NCI-H524 treated with DMSO at 0.1 percent for 48 hours (cell line): ENCODE measurements at places on chromosomes 2 and 18.

DNA sequence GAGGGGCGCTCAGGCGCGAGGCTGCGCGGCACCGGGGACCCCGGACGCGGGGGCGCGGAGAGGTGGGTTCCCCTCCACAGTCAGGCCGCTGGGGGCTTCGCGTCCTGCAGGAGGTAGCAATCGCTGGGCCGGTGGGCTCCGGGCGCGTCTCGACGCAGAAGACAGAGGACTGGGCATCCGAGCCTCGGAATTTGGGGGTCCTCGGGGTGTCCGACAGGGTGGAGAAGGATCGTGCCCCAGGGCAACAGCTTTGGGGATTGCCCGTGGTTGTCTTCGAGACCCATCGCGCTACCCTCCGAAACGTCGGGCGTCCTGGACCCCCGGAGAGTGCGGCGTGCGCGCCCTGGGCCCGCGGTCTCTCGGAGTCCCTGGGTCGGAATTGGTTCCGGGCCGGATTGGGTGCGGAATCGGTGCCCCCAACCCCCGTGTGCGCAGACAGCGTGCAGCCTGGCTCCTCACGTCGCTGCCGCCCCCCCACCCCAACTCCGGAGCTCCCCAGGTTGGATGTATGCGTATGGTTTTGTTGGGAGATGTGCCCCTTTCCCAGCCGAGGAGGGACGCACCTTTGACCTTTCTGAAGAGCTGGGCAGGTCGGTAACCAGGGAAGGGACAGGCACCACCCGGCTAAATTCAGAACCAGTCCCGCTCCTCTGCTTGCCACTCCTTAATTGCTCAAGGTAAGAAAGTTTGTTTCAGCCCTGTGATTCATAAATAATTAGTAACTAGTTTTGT lies 750 bp downstream of the NPAS2 start:
- no peak for DNase-seq

DNA sequence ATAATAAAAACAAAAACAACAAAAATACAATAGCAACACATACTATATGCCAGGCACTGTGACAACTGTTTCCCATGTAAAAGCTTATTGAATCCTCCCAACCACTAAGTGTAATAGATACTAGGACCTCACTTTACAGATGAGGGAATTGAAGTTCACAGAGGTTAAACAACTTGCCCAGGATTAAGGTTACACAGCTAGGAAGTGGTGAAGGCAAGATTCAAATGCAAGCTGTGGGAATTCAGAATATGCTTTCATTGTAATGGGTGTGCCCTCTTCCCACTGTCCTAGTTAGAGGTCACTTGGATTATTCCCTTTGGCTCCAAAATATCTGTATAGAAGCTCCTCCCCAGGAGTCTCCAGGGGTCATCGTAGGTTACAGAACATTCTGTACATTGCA lies 231.1 kb downstream of the MREG start:
- DNase-seq = no peak

DNA sequence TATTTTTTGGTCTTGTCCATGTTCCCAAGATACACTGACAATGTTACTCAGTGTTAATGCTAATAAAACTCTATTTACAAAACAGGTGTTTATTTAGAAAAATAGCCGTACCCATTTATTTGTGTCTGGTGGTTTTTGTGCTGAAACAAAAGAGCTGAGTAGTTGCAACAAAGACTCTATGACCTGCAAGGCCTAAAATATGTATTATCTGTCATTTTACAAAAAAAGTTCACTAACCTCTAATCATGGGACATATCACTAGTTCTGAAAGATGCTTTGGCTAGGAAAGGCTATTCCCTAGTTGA lies 59.2 kb upstream of the SLC25A52 start:
- no peak for DNase-seq

DNA sequence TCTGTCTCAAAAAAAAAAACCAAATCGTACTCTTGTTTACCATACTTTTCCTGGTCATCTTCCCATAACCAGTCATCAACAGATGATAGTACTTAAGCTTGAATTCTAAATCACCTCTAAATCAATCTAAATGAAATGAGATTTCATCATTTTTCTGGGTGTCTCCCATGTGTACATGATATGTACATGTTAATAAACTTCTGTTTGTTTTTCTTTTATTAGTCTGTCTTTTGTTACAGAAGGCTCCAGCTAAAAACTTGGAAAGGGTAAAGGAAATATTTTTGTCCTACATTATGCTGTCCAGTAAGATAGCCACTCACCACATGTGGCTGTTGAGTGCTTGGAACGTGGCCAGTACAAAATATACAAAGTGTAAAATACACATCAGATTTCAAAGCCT lies 78.7 kb upstream of the MSH6 start:
- no peak for DNase-seq

DNA sequence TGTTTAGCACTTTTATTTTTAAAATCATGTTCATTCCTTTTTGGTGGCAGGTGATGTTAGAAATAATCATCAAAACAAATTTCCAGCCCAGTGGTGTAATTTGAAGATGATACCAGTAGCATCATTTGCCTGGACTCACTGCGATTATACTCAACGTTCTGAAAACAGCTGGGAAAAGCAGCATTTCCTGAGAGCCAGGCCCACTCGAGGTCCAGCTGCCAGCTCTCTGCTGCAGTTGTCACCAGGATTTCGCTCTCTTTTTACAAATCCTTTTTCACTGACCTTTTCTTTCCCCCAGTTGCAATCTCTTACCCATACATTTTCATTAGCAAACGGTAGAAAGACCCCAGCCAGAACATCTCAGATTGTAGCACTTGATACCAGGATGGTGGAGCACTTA lies 110.6 kb upstream of the LYPD1 start:
- peak; percentile 18 for DNase-seq

DNA sequence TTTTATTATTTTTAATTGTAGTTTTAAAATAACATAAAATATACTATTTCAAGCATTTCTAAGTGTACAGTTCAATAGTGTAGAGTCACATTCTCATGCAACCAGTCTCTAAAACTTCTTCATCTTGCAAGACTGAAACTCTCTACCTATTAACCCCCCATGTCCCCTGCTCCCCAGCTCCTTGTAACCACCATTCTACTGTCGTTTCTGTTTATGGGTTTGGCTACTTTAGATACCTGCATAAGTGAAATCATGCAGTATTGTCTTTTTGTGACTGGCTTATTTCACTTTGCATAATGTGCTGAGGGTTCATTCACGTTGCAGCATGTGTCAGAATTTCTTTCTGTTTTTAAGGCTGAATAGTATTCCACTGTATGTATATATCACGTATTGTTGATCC lies 139.4 kb downstream of the SMAD7 start:
- no peak for DNase-seq

DNA sequence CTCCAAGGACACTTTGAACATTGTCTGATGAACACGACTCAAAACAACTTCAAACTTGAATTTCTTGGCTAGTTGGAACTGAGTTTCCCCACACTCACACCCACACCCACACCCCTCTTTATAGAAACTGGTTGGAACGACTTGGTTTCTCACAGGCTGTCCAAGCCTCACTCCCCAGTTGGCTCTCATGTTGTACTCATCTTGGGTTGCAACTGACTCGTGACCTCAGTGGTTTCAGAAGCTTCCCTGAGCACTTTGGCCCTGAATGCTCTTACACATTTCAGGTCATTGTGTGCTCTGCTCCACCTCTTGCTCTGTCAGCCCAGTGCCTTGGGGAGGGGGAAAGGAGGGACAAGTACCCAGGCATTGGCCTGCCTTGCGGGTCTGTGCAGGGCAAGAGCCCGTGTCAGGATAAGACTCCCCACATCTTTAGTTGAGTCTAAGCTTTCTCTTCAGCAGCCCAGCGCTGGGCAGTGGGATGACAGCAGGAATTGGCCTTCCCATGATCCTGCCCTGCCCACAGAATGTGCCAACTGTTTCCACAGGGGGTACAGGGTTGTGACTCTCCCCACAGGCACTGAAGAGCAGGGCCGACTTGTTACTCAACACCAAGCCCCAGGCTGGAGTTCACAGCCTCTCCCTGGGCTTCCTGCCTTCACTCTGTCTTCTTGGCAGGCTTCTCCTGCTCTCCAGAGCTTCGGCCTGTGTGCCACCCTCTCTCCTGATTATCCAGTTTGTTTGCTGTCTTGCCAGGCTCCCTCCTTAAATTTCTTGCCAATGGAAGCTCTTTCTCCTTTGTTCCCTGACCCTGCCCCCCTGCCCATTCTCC lies 104.6 kb downstream of the RTN4 start:
- no peak for DNase-seq

DNA sequence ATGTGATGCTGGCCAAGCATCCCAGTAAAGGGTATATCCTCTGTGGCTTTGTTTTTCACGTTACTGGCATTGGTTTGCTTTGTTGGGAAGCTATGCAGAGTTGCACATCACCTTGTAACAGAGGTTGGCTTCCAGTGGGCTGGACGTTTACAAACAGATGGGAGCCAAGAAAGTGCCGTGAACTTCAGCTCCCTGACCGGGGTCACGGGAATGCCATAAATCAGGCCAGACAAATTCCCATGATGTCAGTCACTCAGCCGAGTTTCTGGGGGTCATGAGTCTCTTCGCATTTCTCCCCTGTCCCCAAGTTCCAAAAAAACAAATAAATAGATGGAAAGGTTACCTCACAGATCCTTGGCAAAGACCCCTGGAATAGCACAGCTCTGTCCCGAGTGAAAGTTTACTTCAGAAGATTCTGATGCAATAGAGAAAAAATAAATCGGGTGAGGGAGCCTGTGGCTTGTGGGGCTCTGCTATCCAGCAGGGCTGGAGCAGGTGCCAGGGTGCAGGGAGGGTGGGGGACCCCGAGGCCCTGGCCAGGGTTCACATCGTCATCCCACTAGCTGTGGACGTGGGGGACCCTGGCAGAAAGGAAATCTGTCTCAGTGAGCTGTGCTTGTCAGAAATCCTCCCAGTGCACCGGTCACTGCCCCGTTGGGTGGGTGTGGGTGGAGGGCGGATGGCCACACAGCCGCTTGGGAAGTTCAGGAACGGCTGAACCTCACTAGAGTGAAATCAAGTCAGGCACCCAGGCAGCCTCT lies 27.8 kb downstream of the TWIST2 start:
- no peak for DNase-seq

- DNase-seq = no peak
Measured at GRCh38 chr2:131127076-131127475, 21.9 kb downstream of the PLEKHB2 start.

DNA sequence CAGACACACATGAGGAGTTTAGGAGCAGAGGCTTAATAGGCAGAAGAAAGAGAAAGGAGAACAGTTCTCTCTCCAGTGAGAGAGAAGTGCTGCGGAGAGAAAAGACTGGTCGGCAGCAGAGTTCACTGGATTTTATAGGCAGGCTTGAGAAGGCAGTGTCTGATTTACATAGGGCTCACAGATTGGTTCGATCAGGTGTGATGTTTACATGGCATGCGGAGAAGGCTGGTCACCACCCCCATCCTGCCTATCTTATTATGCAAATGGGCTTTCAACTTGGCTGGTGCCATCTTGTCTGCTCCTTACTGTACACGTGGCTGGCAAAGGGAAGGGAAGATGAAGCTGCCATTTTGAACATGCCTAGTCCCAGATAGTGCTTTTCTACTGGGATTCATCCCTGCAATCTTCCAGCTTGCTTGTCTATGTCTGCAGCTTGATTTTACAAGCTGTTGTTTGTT lies 113.4 kb downstream of the AP1S3 start:
- no peak for DNase-seq

DNA sequence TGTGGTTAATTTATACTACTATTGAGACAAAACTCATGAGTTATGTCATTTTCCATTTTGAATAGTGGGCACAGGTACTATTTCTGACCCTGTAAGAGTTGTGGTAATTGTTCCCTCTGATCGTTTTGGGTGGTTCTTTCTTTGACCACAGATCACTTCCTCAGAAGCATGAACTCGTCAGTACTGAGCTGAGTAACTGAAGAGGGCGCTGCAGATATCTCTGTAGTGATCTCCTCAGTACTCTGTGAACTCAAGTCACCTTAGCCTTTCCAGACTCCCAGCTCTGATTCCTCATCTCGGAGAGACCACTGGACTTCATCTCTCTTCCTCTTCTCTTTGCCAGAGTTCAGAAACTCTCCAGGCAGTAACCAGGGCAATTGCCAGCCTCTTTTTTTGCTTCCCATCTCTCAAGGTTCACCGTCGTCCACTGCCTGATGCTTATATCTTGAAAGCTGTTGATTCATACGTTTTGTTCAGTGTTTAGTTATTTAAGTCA lies 9.4 kb upstream of the IL1RL1 start:
- DNase-seq = no peak

- no peak for DNase-seq
Measured at GRCh38 chr18:77866351-77866750, 616.7 kb downstream of the GALR1 start.
